Occipital lobe (tissue), 3 donors: ENCODE measurements at places on chromosomes 2 and 18.

DNA sequence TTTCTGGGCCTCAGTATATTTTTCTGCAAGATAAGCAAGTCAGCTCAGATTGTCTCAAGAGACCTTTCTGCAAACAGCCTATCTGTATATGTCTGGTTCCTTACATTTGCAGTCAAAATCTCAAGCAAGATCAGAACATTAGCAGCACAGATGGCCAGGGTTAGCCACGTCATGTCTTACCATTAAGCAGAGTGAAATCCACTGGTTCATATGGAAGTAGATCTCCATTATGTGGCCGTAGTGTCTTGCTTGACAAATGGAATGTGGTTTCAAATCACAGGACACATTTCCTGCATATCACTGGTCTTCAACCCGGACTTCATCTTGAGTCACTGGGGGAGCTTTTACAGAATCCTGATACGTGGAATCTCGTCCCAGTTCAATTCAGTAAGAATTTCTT lies 500.2 kb downstream of the FBXO15 start:
- DNase-seq, result no peak

GRCh38 chr2:3142210-3142609 lies 235.4 kb downstream of the EIPR1 start:
- no peak for DNase-seq

DNA sequence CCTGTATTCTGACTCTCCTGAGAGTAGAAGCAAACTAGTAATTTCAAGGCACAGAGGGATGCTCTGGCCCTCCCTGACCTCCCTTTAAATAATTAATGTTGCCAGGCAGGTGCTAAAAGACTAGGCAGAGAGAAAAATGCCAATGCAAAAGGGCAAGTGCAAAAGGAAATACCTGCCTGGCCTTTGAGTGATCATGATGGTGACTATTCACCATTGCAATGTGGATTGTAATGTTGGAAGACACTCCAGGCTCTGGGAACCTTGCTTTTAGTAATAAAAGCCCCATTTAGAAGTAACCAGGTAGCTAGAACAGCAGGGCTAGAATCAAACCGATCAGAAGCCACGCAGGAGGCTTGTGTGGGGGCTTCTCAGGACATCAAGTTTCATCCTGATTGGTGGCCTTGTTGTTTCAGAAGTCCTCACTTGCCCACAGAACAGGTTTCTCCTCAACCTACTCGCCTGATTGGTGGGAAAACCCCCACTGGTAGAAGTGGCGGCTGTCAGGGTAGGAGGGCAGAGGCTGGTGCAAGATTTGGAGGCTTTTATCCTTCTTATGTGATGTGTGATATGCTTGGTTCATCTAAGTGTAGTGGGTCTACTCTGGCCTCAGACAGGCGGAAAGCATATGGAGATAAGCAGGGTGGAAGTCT lies 16.0 kb upstream of the CHRNA1 start:
- no peak for DNase-seq

DNA sequence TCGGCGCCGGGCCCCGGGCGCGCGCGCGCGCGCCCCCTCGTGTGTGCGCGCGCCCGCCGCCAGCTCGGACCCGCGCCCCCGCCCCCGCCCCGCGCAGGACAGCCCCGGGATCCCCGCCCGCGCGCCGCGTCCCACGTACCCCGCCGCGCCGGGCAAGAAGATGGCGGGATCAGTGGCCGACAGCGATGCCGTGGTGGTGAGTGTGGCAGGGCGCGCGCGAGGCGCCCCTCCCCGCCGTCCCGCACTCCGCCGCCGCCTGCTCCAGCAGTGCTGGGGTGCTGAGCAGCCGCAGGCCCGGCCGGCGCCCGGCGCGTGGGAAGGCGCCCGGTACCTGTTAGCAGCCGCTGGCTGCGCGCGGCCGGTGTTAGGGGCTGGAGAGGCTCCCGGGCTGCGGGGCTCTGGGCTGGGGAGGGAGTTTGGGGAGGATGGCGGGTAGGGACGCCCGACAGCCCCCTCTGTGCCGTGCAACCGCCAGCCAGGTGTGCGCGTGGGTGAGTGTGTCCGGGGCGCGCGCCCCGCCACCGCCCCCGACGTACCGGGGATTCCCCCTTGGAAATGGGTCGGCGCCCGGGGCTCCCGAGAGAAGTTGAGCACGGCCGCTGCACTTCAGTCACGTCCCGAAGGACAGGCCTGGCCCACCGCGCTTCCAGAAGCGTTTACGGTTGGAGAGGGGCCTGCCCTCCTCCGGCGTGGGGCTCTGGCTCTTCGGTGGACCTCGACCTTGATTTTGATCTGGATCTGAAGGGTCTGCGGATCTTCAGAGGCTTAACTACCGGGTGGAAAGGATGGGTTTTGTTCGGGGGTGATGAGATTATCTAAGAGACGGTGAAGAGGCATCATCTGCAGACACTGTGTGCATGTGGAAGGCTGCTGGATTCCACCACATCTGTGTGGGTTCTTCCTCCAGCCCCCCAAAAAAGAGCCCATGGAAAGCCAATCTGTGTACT lies 697 bp downstream of the LGALSL start:
- DNase-seq, result peak; percentile 58

- DNase-seq, result no peak
These were observed 157.2 kb downstream of the TTC32 start for GRCh38 chr2:19744456-19745199.

DNA sequence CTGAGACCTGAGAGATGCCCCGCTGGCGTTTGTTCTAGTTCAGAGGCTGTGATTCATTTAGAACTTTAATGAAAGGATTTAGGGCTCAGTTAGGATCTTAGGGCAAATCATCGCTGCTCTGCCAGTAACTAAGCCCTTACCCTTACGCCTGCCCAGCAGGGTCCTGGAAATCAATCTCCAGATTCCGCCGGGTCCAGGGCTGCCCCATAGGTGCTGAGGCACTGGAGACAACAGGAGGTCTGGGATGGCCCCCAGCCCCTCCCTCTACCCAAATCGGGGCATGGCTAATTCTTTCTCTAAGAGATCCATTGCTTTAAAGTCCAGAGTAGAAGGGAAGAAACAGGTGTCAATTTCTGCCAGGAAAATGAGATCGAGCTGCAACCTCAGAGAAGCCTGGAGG lies 83.1 kb downstream of the SDC1 start:
- DNase-seq, result no peak

GRCh38 chr2:102129951-102130646 lies 12.4 kb upstream of the IL1R1 start:
- no peak for DNase-seq

DNA sequence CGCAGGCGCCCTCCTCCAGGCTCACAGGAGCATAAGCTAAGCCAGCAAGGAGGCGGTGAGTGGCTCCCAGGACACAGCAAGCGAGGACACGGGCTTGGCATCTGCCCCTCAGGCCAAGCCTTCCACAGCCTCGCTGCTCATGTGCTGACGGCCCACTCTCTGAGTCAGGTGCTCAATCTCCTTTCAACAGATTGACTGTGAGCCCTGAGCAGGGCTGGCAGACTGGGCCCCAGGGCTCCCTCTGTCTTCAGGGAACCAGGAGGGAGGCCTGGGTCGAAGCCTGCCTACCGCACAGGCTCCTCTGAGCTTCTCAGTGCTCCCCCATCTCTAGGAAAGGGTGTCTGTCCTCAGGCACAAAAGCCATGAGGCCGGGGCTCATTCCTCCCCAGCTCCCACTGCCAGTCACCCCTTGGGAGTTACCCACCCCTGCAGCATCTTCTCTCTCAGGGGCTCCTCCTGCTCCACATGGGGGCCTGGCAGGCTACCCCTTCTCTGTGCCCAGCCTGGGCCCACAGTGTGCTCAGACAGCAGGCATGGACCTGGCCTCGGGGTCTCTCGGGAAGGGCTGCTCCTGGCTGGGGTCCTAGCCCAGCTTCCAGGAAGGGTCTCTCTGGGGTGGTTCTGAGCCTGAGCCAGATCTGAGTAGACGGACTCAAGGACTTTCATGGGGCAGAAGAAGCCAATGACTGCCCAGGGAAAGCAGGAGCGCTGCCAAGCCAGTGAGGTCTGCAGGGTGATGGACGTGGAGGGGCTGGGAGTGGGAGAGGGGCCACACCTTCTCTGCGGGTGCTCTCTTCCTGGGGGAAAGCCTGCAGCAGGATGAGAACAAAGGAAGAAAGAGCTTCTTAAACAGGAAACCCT lies 138.0 kb upstream of the GPC1 start:
- no peak for DNase-seq

GRCh38 chr2:3885629-3886628 lies 182.6 kb downstream of the DCDC2C start:
- no peak for DNase-seq

DNA sequence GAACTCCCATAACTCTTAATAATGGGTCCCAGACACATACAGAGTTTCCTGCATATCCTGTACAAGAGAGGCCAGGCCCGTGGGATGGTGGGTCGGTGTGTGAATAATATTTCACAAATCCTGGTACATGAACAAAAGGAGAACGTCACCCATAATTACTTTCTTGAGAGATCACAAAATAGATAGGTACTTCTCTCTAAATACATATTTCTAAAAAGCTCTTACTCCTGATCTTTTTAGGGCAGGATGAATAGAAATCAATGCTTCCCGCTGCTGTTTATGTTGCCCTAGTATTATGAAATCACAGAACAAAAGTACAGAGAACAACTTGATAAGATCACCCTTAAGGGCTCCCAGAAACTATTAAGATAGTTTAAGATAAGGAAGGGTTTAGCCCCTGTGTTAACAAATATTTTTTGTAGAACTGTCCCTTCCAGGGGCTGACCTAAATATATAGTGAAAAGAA lies 5.4 kb downstream of the IRS1 start:
- DNase-seq, result no peak

DNA sequence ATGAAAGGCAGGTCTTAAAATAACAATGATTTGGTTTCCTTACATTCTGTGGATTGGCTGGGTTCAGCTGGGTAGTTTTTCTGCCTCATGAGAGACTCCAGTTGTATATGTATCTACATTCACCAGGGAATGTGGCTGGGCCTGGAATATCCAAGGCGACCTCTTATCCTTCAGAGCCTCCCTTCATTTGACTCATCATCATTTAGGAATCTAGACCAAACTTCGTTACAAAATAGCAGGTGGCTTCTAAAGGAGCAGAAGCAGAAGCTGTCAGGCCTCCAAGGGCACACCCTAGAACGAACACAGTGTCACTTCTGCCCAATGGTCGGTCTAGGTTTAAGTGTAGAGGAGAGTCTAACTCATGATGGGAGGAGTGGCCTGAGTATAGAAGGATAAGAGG lies 204.2 kb downstream of the EN1 start:
- DNase-seq, result no peak

- peak; percentile 91 for DNase-seq
These were observed 288.5 kb downstream of the TNS1 start for GRCh38 chr2:217714287-217714751.

DNA sequence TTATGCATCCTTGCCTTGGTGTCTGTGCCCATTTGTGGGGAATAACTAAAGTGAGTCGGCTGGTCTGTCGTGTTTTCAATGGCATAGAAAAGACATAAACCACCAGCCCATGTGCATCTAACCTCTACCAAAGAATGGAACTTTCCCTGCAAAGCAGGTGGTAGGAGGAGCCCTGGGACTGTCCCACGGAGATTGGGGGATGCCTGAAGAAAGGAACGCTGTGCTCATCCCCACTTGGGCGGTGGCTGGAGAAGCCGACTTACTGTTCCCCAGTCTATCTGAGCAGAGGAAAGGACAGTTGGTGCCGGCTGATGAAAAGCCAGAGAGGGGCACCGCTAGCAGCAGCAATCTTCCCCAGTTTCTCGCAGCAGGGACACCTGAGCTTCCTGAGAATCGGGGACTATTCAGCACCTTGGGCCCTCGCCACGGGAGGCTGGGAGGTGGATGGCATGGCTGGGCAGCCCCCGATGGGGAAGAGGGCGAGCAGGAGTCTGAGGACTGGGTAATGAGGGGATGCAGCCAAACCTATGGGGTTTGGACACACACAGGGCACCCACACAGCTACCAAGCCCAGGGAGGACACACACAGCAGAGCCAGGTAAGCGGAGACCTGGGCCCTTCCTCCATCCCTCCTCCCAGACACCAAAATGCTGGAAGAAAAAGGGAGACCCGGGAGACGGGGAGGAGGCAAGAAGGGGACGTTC lies 53.7 kb upstream of the AGAP1 start:
- no peak for DNase-seq

- DNase-seq, result no peak
These were observed at the start of gene GAL3ST2 for GRCh38 chr2:241776336-241777169. Gene GAL3ST2, plus strand, starts transcription at chr2:241776822. Its CDS starts 134 bp downstream, at chr2:241776956.

GRCh38 chr2:216194013-216194412 lies 84.9 kb downstream of the XRCC5 start:
- DNase-seq, result no peak

DNA sequence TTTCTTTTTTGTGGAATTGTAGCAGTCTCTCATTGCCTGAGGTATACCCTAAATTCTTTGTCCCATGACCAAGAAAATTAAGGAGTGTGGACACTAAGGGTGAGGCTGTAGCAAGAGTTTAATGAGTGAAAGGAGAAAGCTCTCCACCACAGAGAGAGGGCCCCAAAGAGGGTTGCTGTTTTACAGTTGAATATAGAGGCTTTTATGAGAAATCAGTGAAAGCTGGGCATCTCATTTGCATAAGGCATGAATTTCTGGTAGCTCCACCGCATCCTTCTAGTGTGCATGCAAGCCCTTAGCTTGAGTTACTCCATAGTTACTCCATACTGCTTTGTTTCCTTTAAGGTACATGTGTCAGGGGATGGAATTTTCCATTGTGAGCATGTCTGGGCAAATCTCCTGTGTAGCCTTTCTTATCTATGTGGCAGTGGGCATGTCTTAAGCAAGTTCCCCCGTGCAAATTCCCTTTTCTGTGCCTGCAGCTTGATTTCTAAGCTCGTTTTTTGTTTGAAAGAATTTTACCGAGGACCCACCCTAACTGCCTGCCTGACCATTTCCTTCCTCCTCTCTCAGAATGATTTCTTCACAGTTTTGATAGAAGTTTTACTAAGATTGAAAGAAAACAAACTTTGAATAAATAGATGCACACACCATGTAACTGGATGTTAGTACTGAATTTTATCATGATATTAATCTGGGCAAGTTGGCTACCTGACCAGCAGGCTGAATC lies 218.9 kb downstream of the PARD3B start:
- no peak for DNase-seq

DNA sequence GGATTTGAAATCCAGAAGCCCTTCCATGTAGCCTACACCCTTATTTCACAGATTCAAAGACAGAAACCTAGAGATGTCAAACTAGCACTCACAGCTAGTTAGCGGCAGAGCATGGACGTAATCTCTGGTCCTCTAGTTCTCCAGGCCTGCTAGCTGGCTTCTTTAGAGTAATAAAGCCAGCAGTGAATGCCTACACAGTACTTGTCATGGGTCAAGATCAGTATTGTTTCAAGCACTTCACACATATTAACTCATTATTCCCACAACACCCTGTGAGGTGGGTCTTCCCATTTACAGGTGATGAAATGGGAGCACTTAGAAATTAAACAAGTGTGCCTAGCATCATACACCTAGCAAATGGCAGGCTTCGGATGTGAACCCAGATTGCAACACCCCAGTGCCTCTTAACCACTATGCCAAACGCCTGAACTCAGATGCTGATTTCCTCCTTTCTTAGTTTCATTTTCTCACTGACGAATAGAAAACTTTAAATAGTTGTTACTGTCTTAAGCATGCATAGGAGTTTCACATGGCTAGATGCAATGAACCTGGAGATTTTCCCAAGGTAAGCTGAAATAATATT lies 14.5 kb upstream of the ZBTB14 start:
- no peak for DNase-seq

DNA sequence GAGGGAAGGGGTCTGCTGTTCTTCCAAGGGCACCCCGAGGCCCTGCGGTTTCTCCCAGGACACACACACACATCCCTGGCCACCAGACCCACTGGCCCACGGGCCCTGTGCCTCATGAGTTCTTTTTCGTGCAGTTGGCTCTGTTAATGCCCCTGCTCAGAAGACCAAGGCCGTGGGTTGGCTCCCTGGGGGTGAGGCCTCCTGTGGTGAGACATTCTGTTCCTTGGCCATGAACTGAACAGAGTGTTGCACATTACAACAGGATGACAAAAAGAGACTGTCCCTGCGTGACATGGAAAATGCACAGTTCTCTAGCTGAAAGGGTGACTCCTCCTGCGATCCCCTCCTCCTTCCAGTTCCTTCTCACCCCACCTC lies 30.7 kb downstream of the SH2D6 start:
- no peak for DNase-seq
